GF-D8 (cell line): ENCODE measurements at places on chromosomes 16 and 17.

- DNase-seq = no peak
Observed at GRCh38 chr16:68350813-68351350, 40.1 kb downstream of the PRMT7 start.

DNA sequence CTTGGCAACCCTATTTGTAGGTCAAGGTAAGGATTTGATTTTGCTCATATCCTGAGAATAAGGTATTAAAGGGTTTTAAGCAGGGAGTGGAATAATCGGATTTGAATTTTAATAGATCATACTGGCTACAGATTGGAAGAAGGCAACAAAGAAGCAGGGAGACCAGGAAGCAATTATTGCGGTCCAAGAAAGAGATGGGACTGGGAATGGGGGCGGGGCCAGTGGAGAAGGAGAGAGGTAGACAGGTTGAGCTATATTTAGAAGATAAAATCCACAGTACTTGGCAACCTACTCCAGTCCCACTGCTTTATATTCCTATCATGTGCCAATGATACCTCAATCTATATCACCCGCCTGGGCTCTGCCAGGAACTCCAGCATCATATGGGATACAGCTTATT, 5.8 kb upstream of the NOL11 start:
- no peak for DNase-seq

GRCh38 chr17:80173126-80173525, 3.3 kb downstream of the CARD14 start:
- DNase-seq = no peak

DNA sequence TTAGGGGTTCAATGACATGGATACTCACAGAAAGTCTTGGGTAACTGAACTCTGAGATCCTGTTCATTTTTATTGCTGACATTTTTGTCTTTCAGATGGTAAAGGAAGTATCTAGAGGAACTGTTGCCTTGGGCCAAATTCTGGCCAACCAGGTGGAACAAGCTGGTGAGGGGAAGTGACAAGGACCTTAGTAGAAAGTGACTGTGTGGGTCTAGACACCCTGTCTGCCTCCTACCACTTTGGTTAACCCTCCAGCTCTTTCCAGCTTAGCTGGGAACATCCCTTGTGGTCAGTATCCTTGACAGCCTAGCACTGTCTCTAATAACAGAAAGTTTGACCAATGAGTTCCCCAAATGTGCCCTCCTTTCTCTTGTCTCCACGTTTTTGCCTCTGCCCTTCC, 28.8 kb upstream of the PRKCB start:
- DNase-seq = peak; percentile 14

DNA sequence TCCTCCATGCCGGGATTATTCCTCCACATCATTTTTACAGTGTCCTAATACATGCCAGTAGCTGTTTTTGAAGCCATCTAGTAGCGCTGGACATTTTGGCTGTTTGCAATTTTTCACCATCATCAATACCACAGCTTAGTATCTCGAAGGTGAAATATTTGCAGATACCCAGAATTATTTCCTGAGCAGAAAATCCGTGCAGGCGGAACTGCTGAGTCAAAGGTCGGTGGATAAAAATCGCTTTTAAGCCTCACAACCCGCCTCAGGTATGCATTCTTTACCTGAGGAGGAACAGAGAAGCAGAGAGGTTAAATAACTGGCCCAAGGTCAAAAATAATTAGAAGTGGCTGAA, 584 bp upstream of the TNRC6A start:
- DNase-seq = no peak

- DNase-seq = no peak
Observed at GRCh38 chr16:50531359-50531758, 16.8 kb upstream of the NKD1 start.

GRCh38 chr17:66240013-66240412, 10.8 kb upstream of the APOH start:
- no peak for DNase-seq

GRCh38 chr16:12362482-12363458, 386.2 kb downstream of the SNX29 start:
- DNase-seq = no peak

GRCh38 chr16:72936408-72936807, 111.5 kb downstream of the ZFHX3 start:
- DNase-seq = no peak

DNA sequence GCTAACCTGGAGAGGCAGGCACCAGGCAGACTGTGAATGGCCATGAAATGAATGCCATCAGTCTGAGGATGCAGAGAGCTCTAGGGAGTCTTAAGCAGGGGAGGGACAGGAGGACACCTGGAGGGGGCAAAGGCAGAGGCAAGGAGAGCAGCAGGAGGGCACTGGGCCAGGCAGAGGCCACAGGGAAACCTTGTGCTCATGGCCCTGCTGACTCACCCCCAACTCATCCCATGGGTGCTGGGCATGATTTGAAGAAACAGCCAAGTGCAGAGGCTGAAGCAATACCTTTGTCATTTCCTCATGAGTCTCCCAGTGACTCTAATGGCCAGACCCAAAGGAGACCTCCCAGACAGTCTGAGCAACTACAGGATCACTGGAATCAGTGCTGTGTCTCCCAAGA, 141.4 kb downstream of the TMEM132E start:
- no peak for DNase-seq

DNA sequence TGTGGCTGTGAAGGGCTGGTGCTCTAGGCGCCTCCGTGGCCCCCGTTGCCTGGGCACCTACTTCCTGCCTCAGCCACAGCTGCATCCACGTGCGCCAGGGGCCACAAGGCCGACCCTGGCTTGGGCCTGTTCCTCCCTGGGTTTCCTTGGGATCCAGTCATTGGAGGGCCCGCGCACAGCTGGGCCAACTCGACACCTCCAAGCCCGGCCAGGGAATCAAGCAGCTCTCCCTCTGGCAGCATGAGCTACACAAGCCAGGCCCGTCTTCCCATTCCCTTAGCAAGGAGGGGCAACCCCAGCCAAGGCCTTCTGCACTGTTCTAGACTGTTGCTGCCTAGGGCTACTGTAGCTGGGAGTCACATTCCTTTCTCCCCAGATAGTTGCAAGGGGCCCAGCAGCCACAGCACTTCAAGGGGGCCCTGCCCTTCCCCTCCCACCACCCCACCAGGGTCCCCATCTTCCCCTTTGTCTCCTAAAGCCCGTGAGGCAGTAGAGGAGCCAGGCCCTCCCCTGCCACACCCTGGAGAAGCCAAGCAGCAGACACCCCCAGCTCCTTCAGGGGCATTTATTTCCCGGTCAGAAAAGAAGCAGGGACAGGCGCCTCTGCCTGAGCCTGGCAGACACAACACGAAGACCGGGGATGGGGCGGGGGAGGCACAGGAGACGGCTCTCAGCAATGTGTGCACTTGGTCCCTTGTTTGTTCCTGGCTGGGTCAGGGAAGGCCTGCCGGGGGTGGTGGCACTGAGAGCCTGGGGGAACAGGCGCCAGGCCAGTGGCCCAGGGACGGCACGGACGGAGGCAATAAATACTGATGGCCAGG, 3.8 kb downstream of the ARHGDIA start:
- peak; percentile 61 for DNase-seq

- no peak for DNase-seq
Observed at GRCh38 chr16:11994143-11995119, 17.9 kb downstream of the SNX29 start.

- DNase-seq = peak; percentile 16
Observed at GRCh38 chr17:82863941-82864712, 24.3 kb upstream of the ZNF750 start.

DNA sequence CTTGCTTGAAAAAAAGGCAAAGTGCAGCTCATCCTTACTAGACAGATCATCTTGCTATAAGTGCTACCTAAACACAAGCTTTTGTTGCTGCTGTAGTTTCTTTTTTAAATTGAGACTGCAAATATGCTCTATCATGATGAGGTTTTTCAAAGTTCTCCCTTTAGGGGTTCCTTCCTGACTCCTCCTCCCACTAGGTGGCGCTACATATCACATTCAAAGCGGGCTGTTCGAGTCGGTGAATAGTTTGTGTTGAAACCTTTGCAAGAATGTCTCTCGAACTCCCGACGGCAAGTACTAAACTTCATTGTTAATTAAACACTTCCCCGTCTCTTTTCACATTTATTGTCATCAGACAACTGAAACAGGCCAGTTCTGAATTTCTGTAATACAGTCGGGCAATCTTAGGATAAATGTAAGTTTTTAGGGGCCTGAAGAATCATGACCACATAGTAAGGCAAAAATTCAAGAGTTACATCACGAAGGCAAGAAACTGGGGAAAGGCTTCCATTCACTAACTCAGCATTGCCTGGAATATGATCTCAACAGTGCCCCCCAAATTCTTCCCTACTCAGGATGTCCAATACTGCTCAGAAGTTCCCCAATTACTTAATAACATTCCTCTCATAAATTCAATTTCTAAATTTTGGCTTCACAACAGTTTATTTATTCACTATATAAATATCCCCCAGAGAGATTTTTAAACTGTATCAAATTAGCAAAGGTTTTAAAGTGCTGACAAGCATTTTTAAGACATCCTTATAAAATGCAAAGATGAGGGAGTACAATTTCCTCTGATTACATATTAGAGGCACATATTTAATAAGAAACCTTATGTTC, 6.7 kb downstream of the HS3ST3A1 start:
- DNase-seq = peak; percentile 24

DNA sequence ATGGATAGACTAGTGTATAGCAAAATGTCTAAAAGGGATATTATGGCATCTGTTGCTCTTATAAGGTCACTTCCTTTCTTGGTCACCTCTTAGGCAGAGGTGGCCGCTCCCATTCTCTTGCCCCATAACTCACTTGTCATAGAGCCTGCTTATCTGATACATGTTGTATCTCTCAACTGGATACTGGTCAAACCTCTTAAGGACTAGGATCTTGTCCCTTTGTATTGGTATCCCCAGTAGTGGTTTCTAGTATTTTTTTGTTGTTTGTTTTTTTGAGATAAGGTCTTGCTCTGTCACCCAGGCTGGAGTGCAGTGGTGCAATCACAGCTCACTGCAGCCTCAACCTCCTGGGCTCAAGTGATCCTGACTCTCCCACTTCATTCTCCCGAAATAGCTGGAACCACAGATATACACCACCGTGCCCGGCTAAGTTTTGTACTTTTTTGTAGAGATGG, 27.0 kb downstream of the ZSWIM7 start:
- no peak for DNase-seq

GRCh38 chr16:8044796-8045195, 545.5 kb downstream of the TMEM114 start:
- no peak for DNase-seq

- no peak for DNase-seq
Observed at GRCh38 chr16:86396422-86396821, 113.9 kb upstream of the FOXF1 start.

GRCh38 chr16:85905110-85906095, 6.4 kb downstream of the IRF8 start:
- DNase-seq = no peak

- DNase-seq = no peak
Observed at GRCh38 chr16:67773099-67773498, 33.3 kb downstream of the RANBP10 start.

GRCh38 chr17:49249292-49249794, 18.8 kb upstream of the PHOSPHO1 start:
- DNase-seq = no peak

DNA sequence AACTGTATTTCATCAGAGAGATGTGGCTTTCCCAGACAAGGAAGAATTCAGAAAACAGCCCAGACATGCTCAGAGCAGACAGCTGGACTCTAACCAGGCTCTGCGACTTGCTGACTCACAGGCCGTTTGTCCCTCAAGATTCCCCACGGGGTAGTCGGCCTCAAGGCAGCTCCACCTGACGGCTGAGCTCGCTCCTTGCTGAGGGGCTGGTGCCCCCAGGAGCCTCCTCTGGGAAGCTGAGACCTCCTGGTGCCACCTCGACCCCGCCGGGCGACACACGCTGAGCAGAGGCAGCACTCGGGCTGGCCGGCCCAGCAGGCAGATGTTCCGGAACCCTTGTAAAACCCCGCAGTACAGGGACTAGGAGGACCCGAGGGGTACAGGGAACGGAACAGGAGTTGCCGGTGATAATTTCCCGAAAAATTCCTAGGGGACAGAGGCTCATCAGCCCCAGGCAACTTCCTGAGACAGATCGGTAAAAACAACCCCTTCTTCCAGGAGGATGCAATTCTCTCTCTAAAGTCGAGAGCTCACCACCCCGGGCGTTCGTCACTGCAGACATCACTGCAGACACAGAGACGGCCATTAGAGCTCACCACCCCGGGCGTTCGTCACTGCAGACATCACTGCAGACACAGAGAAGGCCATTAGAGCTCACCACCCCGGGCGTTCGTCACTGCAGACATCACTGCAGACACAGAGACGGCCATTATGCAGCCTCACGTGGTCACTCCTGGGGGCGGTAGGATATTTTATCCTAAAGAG, 19.9 kb downstream of the RPH3AL start:
- DNase-seq = no peak

DNA sequence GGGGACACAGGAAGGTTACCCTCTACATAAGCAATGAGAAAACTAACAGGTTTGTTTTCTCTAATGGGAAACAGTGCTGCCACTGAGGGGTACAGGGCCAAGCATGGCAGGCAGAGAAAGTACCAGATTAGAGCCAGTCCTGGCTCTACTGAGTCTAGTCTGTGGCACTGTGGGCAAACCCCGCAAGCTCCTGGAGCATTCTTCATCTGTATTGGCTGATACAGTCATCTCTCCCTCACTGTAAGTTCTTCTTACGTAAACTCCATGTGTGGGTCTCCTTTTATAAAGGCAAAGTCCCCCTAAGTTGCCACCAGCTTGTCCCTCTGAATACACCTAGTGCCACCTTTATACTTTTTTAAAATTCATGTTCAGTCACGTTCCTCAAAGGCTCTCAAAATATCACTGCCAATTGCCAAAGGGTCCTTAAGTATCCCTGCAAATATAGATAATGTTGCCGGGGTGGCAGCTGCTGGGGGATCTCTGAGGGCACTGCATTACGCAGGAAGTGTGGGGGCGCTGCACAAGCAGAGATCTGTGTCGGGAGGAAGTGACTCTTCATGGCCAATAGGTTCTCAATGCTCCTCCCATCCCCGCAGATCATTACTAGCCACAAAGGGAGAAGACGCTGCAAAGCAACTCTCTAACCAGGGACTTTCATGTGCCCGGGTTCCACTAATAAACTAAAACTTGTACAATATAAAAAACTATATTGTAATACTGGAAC, 18.8 kb downstream of the XPO6 start:
- DNase-seq = peak; percentile 25

DNA sequence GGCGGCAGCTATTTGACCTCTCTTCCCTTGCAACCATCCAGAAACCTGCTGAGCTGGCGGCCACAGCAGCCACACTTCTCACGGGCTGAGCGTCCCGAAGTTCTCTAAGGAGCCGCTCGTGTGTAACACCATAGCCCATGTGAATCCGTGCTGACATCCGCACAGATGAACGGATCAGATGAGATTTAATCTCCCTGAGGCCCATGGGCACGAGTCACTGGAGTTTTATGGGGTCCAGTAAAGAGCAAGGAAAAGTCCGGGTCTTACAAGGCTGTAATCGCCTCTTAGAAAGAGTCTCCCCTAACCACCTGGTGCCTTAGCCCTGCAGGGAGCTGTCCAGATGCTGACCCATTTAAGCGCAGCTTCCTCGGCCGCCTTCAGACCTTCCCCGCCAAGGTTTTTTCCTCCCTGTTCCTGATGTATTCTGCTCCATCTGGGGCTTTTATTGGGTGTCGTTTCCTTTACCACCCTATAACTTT, 5.5 kb upstream of the CACNG5 start:
- no peak for DNase-seq

- no peak for DNase-seq
Observed at GRCh38 chr17:18925187-18925586, 26.8 kb upstream of the SLC5A10 start.

- no peak for DNase-seq
Observed at GRCh38 chr16:51636920-51637769, 486.1 kb upstream of the SALL1 start.

- DNase-seq = no peak
Observed at GRCh38 chr17:73476890-73477350, 165.1 kb upstream of the CDC42EP4 start.
